ENCODE measurements at places on chromosomes 5 and 9. TPM values are rescaled to one million over a fixed set of nuclear protein-coding genes. Genes with fewer than 3 reads are reported as not detected.

DNA sequence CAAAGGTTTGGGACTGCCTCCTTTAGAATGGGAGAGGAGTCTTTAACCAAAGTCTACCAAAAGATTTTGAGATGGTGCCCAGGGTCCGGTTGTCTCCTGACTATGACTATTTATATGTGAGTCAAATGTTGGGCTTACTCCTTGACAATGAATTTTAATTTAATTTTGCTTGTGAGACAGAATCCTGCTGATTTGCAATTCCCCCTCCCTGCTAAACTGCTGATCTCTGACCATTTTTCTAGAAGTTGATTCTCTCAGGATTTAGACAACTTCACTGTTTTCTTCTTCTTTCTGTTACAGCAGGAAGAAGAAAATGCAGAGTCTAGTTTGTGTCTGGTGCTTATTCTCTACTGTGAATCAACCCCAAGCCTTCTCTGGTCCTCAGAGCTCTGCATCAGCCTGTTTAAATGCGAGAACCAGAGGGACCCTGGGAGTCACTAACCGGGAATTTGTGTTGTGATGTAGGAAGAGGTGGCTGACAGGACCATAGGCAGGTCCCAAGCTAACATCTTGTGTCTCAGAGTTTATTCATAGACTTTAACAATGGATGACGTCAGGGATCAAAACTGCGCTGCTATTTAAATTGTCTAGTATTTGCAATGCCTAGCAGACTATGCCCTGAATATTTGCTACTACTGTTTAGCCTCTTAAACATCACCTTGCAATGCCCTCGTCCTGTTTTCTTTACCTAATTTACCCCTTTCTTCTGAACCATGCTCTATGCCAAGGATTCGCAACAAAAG lies 124.0 kb upstream of the TAF11L2 start:
- DNase-seq: no peak

DNA sequence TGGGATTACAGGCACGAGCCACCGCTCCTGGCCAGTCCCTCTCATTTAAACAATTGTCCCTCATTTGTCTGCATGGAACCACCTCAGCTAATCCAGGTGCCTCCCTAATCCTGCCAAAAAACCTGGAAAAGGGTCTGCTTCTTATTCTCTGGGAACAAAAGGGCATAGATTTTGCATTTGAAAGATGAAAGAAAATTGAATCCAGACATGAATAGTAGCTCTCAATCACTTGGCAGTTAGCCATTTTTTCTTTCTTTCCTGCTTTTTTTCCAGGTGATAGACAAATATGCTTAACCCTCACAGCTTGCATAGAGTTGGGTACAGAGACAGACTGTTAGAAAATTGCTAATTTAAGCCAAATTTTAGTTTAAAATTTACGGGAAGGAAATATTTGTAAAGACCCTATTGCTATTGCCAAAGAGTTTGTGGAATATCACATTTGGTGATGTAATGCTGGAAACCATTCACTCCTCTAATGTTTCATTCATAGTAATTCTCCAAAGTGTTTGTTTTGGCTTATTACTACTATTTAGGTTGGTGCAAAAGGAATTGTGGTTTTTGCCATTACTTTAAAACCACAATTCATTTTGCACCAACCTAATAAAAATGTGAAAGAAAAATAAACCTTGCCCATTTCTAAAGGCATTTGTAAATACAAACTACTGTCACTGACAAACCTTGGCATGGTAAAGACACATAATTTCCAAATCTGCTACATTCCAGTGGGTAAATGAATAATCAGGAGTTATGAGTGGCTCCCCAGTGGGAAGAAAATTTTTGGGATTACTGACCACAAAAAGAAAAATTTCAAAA lies 80.5 kb upstream of the JAK2 start:
- DNase-seq: no peak

The TXNDC8 gene
- not detected for total RNA-seq

DNA sequence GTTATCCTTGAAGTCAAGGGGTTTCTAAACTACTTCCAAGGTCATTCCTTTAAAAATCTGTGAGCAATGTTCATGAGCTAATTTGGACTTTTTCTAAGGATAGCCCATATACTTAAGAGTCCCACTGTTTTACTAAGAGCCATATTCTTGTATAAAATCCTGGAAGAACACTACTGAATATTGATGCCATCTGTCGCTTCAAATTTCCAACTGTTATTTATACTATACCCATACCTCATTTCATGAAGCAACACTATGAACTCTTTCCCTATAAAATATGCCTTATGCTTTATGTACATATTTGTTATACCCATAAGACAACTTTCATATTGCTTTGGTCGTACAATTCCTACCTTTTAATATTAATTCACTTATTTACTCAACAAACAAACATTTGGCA lies 12.4 kb upstream of the ANKRD55 start:
- no peak for DNase-seq

The C5orf52 gene
- total RNA-seq: not detected

DNA sequence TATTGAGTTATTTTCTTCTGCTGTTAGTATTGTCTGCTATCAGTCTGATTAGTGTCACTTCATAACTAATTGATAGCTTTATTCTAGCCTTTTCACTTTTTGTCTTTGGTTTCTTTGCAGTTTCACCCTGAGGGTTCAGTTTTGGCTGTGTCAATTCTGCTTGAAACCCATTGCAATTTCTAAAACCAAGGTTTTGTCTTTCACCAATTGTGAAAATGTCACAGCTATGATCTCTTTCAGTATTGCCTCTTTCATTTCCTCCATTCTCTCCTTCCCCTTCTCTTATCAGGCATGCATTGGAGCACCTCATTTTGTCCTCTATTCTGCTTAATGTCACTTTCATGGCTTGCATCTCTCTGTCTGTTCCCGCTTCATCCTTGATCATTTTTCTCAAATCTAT lies 248.1 kb downstream of the YTHDC2 start:
- no peak for DNase-seq

GRCh38 chr5:167245868-167246267 lies 1045.6 kb upstream of the WWC1 start:
- DNase-seq: peak; percentile 17

GRCh38 chr9:109251080-109251775 lies 69.6 kb downstream of the EPB41L4B start:
- no peak for DNase-seq

The EDIL3 gene
- total RNA-seq: 7.8 TPM

GRCh38 chr9:36396985-36397384 lies 3.1 kb downstream of the RNF38 start:
- no peak for DNase-seq

- no peak for DNase-seq
Observed at GRCh38 chr5:116142495-116142894, 57.7 kb downstream of the COMMD10 start.

The PLPP7 gene
- 11.5 TPM for total RNA-seq

The MEIKIN gene
- total RNA-seq: not detected
